ENCODE measurements at places on chromosomes 1 and 21. TPM values are rescaled to one million over a fixed set of nuclear protein-coding genes. Genes with fewer than 3 reads are reported as not detected.

DNA sequence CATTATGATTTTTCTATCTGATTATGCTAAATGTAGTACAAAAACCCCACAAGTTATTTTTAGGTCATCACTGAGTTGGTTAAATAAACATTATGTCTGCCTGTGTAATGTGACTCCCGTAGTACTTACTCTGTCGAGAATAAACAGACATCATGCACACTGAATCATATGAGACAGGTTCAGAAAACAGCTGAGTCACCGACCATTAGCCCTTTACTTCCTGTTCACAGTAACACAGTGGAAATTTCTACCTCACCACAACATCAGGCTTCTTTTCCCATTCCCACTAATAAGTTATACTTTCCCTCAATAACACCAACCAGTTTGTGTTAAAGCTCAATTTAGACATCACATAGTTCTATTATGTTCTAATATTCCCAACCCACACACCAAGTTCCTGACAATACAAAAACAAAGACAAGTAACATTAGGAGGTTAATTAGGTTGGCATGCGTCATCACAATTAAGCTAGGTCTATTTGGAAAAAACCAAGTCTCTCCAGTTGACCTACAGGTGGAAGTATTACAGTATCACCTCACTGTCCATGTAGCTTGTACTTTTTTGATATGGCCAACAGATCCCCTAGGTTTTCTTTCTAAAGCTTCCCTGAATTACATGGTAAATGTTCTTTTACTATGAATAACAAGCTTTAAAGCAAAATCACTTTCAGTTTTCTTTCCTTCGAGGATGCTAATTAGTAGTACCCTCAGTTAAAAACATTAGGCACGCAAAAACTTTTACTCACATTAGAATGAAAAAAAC lies 154.2 kb downstream of the EIF4G3 start:
- peaks cover 16% of the 10 kb centered on the region for H3K4me1 ChIP-seq
- peak overlapping the region; percentile 88 for H3K27ac ChIP-seq

GRCh38 chr1:59994302-59995198 lies 68.0 kb upstream of the CYP2J2 start:
- no peaks in the 10 kb centered on the region for H3K27me3 ChIP-seq
- no peak for DNase-seq
- no peaks in the 10 kb centered on the region for H3K4me1 ChIP-seq
- H3K36me3 ChIP-seq: no peaks in the 10 kb centered on the region

- no peak overlapping the region for H3K4me3 ChIP-seq
- H3K36me3 ChIP-seq: peaks cover 5% of the 10 kb centered on the region
- no peak for DNase-seq
- no peak overlapping the region for H3K27ac ChIP-seq
- no peaks in the 10 kb centered on the region for H3K27me3 ChIP-seq
These were observed 148.5 kb downstream of the PIK3R3 start for GRCh38 chr1:45983967-45984366.

- no peak overlapping the region for H3K4me3 ChIP-seq
- no peak overlapping the region for H3K27ac ChIP-seq
- H3K4me1 ChIP-seq: peaks cover 13% of the 10 kb centered on the region
- no peaks in the 10 kb centered on the region for H3K36me3 ChIP-seq
- peaks cover 55% of the 10 kb centered on the region for H3K27me3 ChIP-seq
These were observed 5.0 kb downstream of the GJB3 start for GRCh38 chr1:34785875-34786470.

DNA sequence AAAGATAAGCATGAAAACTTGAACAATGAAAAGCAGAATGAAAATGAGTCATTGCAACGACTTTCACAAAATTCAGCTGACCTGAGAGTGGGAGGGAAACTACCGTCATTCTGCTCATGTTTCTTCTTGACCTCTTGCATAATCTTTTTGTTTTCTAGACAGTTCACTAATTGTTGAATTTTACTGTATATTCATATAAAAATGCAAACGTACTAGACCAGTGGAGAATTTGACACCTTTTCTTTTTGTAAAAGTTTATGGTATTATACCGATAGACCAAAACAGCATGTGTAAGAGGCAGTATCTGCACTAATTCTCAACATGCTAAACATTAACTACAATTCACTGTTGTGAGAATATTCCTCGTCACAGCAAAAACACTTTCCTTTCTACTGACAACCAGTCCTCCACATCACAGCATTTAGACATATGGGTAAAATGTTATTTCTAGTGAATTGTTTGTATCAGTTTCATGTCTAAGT lies 137.8 kb downstream of the GREM2 start:
- H3K27me3 ChIP-seq: no peaks in the 10 kb centered on the region
- H3K4me3 ChIP-seq: no peak overlapping the region
- H3K36me3 ChIP-seq: peaks cover 16% of the 10 kb centered on the region

- no peak overlapping the region for H3K27ac ChIP-seq
- H3K27me3 ChIP-seq: peaks cover 6% of the 10 kb centered on the region
- H3K36me3 ChIP-seq: no peaks in the 10 kb centered on the region
- H3K4me3 ChIP-seq: no peak overlapping the region
- DNase-seq: no peak
These were observed 13.5 kb downstream of the CYP4B1 start for GRCh38 chr1:46812065-46812963.

- H3K4me3 ChIP-seq: no peak overlapping the region
- no peak for DNase-seq
- H3K36me3 ChIP-seq: peaks cover 30% of the 10 kb centered on the region
- H3K27me3 ChIP-seq: no peaks in the 10 kb centered on the region
- H3K4me1 ChIP-seq: no peaks in the 10 kb centered on the region
These were observed 34.8 kb downstream of the RPAP2 start for GRCh38 chr1:92333668-92334067.

- H3K27ac ChIP-seq: no peak overlapping the region
- H3K36me3 ChIP-seq: no peaks in the 10 kb centered on the region
- peak overlapping the region; percentile 15 for H3K4me3 ChIP-seq
- no peaks in the 10 kb centered on the region for H3K4me1 ChIP-seq
- peaks cover 34% of the 10 kb centered on the region for H3K27me3 ChIP-seq
These were observed 157.3 kb downstream of the CASZ1 start for GRCh38 chr1:10639011-10639774.

GRCh38 chr1:206575894-206576737 lies 36.1 kb downstream of the EIF2D start:
- H3K36me3 ChIP-seq: no peaks in the 10 kb centered on the region
- H3K27me3 ChIP-seq: no peaks in the 10 kb centered on the region
- H3K27ac ChIP-seq: no peak overlapping the region

GRCh38 chr1:8643542-8644536 lies 173.6 kb downstream of the RERE start:
- no peak for DNase-seq
- no peaks in the 10 kb centered on the region for H3K36me3 ChIP-seq
- H3K27ac ChIP-seq: no peak overlapping the region
- H3K4me1 ChIP-seq: peaks cover 39% of the 10 kb centered on the region
- no peak overlapping the region for H3K4me3 ChIP-seq

- peaks cover 8% of the 10 kb centered on the region for H3K36me3 ChIP-seq
- H3K4me3 ChIP-seq: no peak overlapping the region
- peaks cover 10% of the 10 kb centered on the region for H3K27me3 ChIP-seq
These were observed 100.8 kb upstream of the DNAH14 start for GRCh38 chr1:224828691-224829090.

- H3K4me1 ChIP-seq: peaks cover 31% of the 10 kb centered on the region
- H3K27ac ChIP-seq: no peak overlapping the region
- DNase-seq: no peak
- H3K36me3 ChIP-seq: no peaks in the 10 kb centered on the region
- peaks cover 14% of the 10 kb centered on the region for H3K27me3 ChIP-seq
- no peak overlapping the region for H3K4me3 ChIP-seq
These were observed 93.8 kb upstream of the COL6A1 start for GRCh38 chr21:45887788-45888187.

- no peak overlapping the region for H3K4me3 ChIP-seq
- peaks cover 6% of the 10 kb centered on the region for H3K4me1 ChIP-seq
- no peaks in the 10 kb centered on the region for H3K27me3 ChIP-seq
- no peak overlapping the region for H3K27ac ChIP-seq
- peaks cover 4% of the 10 kb centered on the region for H3K36me3 ChIP-seq
These were observed 249.5 kb downstream of the TPR start for GRCh38 chr1:186125511-186125910.

DNA sequence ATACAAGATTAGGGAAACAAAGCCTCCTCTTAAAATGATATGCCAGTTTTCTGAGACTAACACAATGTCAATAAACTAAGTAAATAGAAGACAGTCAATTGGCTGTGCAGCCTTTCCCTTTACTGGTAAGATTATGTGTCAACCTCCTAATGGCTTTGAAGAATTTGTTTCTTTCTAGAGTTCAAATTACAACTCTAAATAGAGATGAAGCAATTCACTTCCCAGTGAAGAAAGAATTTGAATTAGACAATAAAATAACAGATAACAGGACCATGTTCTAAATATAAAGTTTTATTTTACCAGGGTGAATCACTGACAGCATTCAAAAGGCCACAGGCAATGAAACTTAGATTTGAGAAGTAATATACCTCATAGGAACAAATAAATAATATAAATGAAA lies 680.3 kb downstream of the PLA2G4A start:
- no peak for DNase-seq
- no peaks in the 10 kb centered on the region for H3K27me3 ChIP-seq
- no peaks in the 10 kb centered on the region for H3K4me1 ChIP-seq
- H3K36me3 ChIP-seq: no peaks in the 10 kb centered on the region
- no peak overlapping the region for H3K27ac ChIP-seq

GRCh38 chr1:223068900-223069665 lies 74.0 kb downstream of the TLR5 start:
- peaks cover 4% of the 10 kb centered on the region for H3K4me1 ChIP-seq
- no peaks in the 10 kb centered on the region for H3K27me3 ChIP-seq
- H3K4me3 ChIP-seq: no peak overlapping the region
- H3K36me3 ChIP-seq: no peaks in the 10 kb centered on the region

GRCh38 chr21:26965907-26966581 lies 844 bp downstream of the ADAMTS5 start:
- peak overlapping the region; percentile 91 for H3K4me3 ChIP-seq
- DNase-seq: no peak
- H3K36me3 ChIP-seq: no peaks in the 10 kb centered on the region
- peaks cover 81% of the 10 kb centered on the region for H3K27me3 ChIP-seq

DNA sequence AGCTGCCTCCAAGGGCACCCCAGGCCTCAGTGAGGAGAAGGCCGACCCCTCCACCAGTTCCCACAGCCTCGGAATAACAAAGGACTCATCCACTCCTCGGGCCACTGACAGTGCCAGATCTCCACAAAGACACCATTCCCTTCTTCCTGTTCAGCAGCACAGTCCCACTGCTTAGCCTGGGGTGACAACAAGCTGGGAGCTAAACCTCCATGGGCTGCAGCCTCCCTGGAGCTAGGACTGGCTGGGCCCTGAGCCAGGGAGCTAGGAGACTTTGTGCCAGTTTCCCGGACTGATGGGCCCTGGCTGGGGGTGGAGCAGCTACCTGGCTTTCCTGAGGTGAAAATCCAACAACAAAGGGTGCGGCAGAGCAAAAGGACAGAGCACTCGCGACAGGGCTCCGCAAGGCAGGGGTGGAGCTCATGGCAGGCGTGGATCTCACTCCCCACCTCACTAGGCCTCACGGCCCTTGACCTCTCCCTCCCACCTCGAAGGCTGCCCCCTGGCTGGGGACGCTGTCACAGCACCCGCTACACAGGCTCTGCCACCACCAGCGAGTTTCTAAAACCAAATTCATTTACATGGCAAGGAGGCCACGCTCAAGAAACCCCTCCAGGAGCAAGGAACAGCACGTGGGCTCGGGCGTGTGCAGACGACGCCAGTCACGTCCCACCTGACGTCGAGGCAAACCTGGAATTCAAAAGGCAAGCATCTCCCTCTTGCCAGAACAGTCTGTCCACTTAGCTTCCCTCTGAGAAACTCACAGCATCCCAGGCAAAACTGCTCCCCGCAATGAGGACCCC lies 13.8 kb downstream of the SLC35E2B start:
- DNase-seq: no peak
- peak overlapping the region; percentile 81 for H3K27ac ChIP-seq
- H3K27me3 ChIP-seq: no peaks in the 10 kb centered on the region
- H3K36me3 ChIP-seq: no peaks in the 10 kb centered on the region

DNA sequence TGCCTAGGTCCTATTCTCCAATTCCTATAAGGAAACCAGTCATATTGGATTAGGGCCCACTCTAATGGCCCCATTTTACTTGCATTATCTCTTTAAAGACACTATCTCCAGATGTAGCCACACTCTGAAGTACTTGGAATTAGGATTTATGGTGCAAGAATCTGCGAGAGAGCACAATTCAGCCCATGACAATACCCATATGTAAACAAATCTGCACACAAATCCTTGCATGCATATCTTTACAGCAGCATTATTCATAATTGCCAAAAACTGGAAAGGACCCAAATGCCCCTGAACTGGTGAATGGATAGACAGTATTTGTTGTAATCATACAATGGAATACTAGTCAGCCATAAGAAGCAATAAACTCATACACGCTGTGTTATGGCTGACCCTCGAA lies 229.8 kb upstream of the ADAMTS5 start:
- H3K4me3 ChIP-seq: no peak overlapping the region
- H3K27me3 ChIP-seq: no peaks in the 10 kb centered on the region

DNA sequence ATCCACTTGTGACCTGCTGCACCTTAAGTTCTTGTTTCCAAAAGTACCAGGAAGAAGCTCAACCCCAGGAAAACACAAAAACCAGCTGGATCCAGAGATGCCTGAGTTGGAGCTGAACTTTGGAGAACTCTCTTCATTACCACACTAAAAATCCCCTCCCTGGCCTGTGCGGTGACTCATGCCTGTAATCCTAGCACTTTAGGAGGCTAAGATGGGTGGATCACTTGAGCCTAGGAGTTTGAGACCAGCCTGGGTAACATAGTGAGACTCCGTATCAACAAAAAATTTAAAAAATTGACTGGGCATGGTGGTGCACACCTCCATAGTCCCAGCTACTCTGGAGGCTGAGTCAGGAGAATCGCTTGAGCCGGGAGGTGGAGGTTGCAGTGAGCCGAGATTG lies 6.2 kb downstream of the MAP1LC3C start:
- peaks cover 11% of the 10 kb centered on the region for H3K4me1 ChIP-seq
- no peak overlapping the region for H3K27ac ChIP-seq
- no peaks in the 10 kb centered on the region for H3K36me3 ChIP-seq
- H3K27me3 ChIP-seq: no peaks in the 10 kb centered on the region
- H3K4me3 ChIP-seq: no peak overlapping the region

GRCh38 chr1:45002650-45003645 lies 8.2 kb downstream of the HECTD3 start:
- no peak for DNase-seq
- H3K27me3 ChIP-seq: no peaks in the 10 kb centered on the region
- peaks cover 9% of the 10 kb centered on the region for H3K36me3 ChIP-seq

OR2T35 gene
- total RNA-seq: not detected

GJA8 gene
- total RNA-seq: not detected

ZNF436 gene
- 9.2 TPM for total RNA-seq

CTSS gene
- 0.16 TPM for total RNA-seq

DRAXIN gene
- total RNA-seq: 9.7 TPM

DOCK7 gene
- 92.0 TPM for total RNA-seq

CRABP2 gene
- total RNA-seq: 606 TPM
